ENCODE measurements at places on chromosomes 3 and 15.

DNA sequence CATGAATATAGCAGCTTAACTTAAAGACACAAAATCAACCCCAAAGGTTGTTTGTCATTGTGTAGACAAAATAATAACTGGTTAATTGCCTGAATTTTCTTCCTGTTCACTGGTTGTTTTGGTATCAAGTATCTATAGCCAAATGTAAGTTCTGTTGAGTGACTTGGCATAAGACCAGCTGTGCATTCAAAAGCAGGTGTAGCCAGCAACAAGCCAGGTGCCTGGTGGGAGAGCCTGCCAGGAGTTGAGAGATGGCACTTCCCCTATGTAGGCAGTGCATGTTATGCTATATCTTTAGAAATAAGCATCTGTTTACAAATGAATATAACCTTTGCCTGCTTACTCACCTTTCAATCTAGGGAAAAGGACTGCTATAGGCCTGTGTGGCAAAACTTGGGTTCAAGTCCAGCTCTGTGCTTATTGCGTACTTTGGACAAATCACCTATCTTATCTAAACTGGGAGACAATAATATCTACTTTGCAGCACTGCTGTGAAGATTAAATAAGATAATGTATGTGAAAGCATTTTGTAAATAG lies 84.9 kb upstream of the TBL1XR1 start:
- DNase-seq: no peak

DNA sequence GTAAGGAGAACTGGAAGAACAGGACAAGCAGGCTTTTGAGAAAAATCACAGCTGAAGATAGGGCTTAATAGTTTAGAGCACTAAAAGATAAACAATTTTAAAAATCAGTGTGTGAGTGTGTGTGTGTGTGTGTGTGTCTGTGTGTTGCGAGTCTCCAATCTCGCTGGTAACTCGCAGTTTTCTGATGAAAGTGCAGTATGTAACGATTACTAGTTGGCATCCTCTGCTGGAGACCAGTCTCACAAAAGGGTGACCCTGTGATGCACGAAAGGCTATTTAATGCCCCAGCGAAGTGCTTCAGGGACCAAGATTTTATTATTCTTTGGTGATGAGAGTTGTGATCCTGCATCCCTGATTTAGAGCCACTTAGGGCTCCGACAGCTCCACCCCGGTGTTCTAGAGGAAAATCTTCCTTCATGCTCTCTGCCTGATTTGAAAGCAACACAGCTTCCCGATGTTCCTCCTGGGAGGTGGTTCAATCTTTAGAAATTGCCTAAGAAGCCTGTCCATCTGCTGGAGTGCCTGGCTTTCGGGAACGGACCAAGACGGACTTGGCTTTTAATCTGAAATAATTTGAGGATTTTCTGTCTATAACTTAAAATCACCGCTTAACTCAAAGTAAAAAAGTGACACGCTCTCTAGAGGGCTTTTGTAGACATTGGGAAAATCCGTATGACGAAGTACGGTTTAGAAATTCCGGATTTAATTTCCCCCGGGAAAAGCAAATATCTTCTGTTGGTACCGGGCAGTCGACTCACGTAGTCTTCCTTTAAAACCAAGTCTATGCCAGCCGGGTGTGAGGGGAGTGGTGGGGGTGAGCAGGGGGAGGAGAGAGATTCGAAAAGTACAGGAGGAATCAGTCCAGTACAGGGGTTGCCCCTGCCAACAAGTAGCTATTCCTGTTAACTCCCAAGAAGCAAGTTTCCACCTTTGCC lies 1.1 kb upstream of the ALCAM start:
- DNase-seq: peak; percentile 80

GRCh38 chr15:28904541-28905315 lies 19.0 kb downstream of the APBA2 start:
- no peak for DNase-seq

DNA sequence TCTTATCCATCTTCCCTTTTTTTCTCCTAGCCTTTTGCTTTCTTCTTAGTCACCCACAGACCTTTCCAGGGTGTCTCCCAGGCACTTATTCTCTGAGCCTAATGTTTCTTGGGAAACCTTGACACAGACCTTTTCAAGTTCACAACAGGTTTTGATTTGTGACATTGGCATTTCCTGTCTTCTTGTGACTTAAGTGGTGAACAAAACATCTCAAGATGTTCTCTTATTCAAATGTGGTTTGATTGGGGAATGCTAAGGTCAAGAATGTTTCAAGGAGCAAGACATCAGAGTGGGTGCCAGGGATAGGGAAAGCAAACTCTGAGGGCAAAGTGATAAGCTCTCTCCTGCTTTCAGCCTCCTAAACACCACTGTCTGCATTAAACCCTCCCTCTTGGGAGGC lies 68.2 kb upstream of the GSK3B start:
- peak; percentile 73 for DNase-seq

GRCh38 chr15:74423431-74424257 lies 10.1 kb downstream of the SEMA7A start:
- no peak for DNase-seq
